Mesothelial cell of epicardium (in vitro differentiated cells): ENCODE measurements at places on chromosomes 16 and 17. TPM values are rescaled to one million over a fixed set of nuclear protein-coding genes. Genes with fewer than 3 reads are reported as not detected.

GRCh38 chr16:58530179-58530578 lies 14.9 kb downstream of the SETD6 start:
- H3K27ac ChIP-seq = no peak overlapping the region
- no peak overlapping the region for H3K4me3 ChIP-seq
- no peak for DNase-seq
- H3K27me3 ChIP-seq = no peaks in the 10 kb centered on the region
- H3K36me3 ChIP-seq = peaks cover 50% of the 10 kb centered on the region

GRCh38 chr17:17818088-17818526 lies 18.7 kb downstream of the SREBF1 start:
- H3K27me3 ChIP-seq = no peaks in the 10 kb centered on the region
- no peak overlapping the region for H3K4me3 ChIP-seq
- peaks cover 29% of the 10 kb centered on the region for H3K4me1 ChIP-seq
- no peak overlapping the region for H3K27ac ChIP-seq

DNA sequence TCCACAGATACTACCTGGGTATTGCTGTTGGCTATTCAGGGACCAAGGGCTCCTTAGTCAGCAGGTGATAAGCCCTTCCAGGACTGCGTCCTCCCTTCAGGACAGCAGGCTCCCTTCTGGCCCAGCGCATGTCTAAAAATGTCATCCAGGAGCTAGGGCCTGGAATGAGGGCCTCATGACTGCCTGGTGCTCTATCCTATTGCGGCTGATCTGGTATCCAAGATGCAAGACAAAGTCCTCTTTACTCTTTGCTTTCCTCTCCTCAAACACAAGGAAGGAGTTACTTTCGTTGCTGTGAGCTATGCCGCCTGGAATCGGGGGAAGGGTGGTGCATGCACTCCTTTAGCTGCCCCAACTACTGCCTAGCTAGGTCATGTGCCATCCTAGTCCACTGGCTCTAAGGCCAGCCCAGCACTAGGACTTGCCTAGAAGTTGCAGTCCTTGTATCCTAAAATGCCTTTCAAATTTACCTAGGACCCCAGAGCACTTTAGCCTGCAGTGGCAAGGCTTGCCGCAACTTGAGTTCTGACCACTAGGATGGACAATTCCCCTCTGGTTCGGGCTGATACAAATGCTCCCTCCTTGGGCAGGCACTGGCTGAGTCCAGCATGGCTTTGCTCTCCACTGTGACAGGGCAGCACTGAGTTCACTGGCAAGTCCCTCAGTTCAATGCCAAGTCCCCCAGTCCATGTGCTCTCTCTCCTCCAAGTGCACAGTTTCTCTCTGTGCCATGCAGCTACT lies 10.1 kb upstream of the TMEM219 start:
- no peak overlapping the region for H3K27ac ChIP-seq
- no peaks in the 10 kb centered on the region for H3K4me1 ChIP-seq
- no peaks in the 10 kb centered on the region for H3K36me3 ChIP-seq
- no peaks in the 10 kb centered on the region for H3K27me3 ChIP-seq
- DNase-seq = no peak

The KREMEN2 gene
- total RNA-seq = 27.3 to 30.5 TPM (median 29.1 TPM) in 3 replicates

The CIITA gene
- total RNA-seq = 0.20 TPM in 2 of 3 replicates, not detected in the other

DNA sequence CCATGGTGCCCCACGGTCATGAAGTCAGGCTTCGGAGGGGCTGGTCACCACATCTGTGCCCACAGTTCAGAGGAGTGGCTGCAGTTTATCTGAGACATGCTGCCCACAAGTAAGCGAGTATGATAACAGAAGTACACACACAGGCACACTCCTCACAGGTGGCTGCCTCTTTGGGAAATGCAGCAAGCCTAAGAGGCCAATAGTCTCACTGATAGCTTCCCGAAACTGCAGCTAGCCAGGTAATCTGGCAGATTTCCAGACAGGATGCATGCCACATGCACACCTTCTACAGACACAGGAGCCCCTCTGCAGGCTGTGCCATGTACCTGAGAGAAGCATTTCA lies 12.6 kb upstream of the GFOD2 start:
- H3K4me3 ChIP-seq = no peak overlapping the region
- H3K27ac ChIP-seq = no peak overlapping the region
- peaks cover 11% of the 10 kb centered on the region for H3K36me3 ChIP-seq
- no peaks in the 10 kb centered on the region for H3K27me3 ChIP-seq
- H3K4me1 ChIP-seq = no peaks in the 10 kb centered on the region
- DNase-seq = no peak

DNA sequence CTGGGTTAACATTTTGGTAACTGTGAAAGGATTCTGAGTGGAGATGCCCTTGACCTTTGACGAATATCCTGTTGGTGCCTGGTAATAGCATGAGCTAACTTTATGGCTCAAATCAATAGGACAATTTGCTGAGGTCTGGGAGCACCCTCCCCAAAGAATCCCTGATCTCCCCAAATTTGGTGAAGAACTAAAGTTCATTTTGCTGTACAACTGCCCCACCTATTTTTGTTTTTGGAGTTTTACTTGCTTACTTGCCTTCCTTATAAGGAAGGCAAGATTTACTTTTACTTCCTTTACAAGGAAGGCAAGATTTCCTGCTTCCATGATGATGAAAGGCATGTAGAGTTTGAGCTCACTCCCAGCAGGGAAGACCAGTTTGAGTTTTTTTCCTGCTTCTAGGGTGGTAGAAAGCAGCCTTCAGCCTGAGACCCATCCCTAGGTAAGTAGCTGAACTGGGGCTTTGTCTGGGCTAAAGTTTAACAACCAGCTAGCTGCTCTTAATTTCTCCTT lies 2.8 kb downstream of the KRTAP4-9 start:
- H3K4me1 ChIP-seq = peaks cover 17% of the 10 kb centered on the region
- DNase-seq = no peak
- H3K27me3 ChIP-seq = no peaks in the 10 kb centered on the region
- H3K36me3 ChIP-seq = peaks cover 2% of the 10 kb centered on the region
- H3K4me3 ChIP-seq = no peak overlapping the region

DNA sequence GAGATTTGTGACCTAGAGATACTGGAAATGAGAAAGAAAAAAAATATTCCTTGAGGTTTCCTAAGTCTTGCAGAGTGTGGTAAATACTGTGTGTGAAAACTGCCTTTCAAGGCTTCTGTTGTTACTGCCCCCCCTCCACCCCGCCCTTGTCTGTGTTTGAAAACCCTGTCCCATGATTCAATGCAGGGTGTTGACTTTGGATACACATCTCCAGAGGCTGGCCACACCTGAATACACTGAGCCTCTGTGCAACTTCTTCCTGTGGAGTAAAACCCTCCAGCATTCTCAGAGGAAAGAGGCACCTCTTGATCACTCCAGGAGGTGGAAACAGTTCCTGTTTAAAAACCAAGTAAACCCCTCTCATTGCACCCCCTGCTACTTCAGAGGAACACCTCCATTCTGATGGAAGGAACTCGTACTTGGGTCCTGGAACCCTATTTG lies 123.0 kb upstream of the CACNG5 start:
- H3K4me3 ChIP-seq = no peak overlapping the region
- no peaks in the 10 kb centered on the region for H3K36me3 ChIP-seq
- H3K27me3 ChIP-seq = no peaks in the 10 kb centered on the region
- no peak overlapping the region for H3K27ac ChIP-seq
- no peak for DNase-seq
- H3K4me1 ChIP-seq = peaks cover 15% of the 10 kb centered on the region

DNA sequence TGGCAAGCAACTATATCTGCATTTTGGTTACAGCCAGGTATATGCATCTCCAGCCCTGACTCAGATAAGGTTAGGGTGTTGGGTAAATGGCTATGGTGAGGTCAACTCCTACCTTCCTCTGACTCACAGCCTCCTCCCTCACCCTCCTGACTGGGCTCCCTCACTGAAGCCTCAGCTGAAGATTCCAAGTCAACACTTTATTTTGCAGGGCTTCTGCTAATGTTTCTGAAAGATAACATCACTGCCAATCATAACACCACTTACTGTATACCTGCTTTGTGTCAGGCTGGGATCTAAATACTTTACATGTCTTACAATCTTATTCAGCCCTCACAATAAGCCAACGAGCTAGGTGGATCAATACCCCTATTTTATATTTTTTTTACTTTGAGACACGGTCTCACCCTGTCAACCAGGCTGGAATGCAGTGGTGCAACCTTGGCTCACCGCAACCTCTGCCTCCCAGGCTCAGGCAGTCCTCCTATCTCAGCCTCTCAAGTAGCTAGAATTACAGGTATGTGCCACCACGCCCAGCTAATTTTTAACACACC lies 47.8 kb upstream of the GCSH start:
- H3K36me3 ChIP-seq = no peaks in the 10 kb centered on the region
- peaks cover 2% of the 10 kb centered on the region for H3K4me1 ChIP-seq
- H3K4me3 ChIP-seq = no peak overlapping the region
- no peak for DNase-seq

The EPOP gene
- total RNA-seq = 3.7 to 4.0 TPM (median 3.8 TPM) in 3 replicates

GRCh38 chr17:67484261-67484660 lies 107.2 kb downstream of the PITPNC1 start:
- H3K36me3 ChIP-seq = no peaks in the 10 kb centered on the region
- no peaks in the 10 kb centered on the region for H3K27me3 ChIP-seq
- H3K4me3 ChIP-seq = no peak overlapping the region

GRCh38 chr17:73232587-73233373 lies 28.9 kb downstream of the CPSF4L start:
- DNase-seq = no peak
- no peaks in the 10 kb centered on the region for H3K27me3 ChIP-seq
- H3K27ac ChIP-seq = peak overlapping the region; percentile 98
- peaks cover 45% of the 10 kb centered on the region for H3K4me1 ChIP-seq
- H3K36me3 ChIP-seq = peaks cover 12% of the 10 kb centered on the region

DNA sequence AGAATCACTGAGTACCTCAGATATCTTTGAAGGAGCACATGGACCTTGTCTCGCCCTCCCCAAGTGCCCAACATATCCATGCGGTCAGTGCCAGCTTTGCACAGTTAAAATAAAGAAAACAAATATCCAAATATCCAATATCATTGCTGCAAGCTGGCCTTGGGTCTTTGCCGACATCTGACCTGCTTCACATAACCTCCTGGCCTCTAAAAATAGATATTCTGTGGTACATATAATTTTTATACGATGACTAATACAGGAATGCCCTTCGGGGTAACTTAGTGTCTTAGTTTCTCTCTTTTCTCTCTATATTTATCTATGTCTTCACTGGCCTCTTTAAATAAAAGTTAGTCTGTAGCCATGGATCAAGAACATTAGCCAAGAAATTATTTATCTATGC lies 67.8 kb downstream of the MAF start:
- peaks cover 2% of the 10 kb centered on the region for H3K27me3 ChIP-seq
- DNase-seq = no peak
- H3K27ac ChIP-seq = no peak overlapping the region
- no peak overlapping the region for H3K4me3 ChIP-seq

GRCh38 chr17:80754846-80755245 lies 210.2 kb downstream of the RPTOR start:
- no peak overlapping the region for H3K4me3 ChIP-seq
- H3K4me1 ChIP-seq = peaks cover 33% of the 10 kb centered on the region
- no peak for DNase-seq
- peaks cover 18% of the 10 kb centered on the region for H3K36me3 ChIP-seq
- no peaks in the 10 kb centered on the region for H3K27me3 ChIP-seq

DNA sequence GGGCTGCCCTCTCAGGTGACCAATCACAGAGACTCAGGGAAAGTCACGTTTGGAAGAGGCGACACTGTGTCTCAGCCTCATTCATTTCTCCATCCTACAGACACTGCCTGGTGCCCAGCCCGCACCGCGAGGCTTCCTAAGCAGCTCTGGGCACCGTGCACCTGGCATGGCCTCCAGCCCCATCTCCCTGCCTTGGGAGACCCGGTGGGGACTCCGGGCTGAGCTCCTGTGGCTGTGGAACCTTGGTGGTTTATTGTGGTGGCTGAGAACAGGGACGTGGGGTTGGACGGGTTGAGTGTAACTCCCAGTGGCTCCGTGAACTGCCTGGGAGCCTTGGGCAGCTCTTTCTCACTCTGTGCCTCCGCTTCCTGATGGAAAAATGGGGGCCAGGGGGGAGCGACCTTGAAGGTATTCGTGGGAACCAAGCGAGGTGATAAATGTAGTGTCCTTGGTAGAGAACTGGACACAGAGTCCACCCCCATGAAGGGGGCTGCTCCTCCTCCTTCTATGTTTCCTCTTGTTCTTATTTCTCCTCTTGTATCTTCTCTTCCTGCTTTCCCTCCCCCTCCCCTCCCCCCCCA lies 215.4 kb downstream of the SEC14L1 start:
- no peaks in the 10 kb centered on the region for H3K36me3 ChIP-seq
- peak overlapping the region; percentile 85 for H3K27ac ChIP-seq
- H3K4me3 ChIP-seq = no peak overlapping the region
- DNase-seq = no peak
- H3K27me3 ChIP-seq = no peaks in the 10 kb centered on the region

GRCh38 chr16:72997141-72997542 lies 50.8 kb downstream of the ZFHX3 start:
- H3K4me3 ChIP-seq = no peak overlapping the region
- H3K27me3 ChIP-seq = no peaks in the 10 kb centered on the region
- H3K36me3 ChIP-seq = peaks cover 10% of the 10 kb centered on the region
- H3K4me1 ChIP-seq = peaks cover 69% of the 10 kb centered on the region
- H3K27ac ChIP-seq = peak overlapping the region; percentile 74
- DNase-seq = no peak

- DNase-seq = peak; percentile 84
- peaks cover 26% of the 10 kb centered on the region for H3K4me1 ChIP-seq
- no peaks in the 10 kb centered on the region for H3K27me3 ChIP-seq
- peak overlapping the region; percentile 55 for H3K4me3 ChIP-seq
Measured at GRCh38 chr16:87945351-87946042, 5.7 kb upstream of the BANP start.

The NEUROD2 gene
- total RNA-seq = 0.09 TPM in 1 of 3 replicates, not detected in the others

DNA sequence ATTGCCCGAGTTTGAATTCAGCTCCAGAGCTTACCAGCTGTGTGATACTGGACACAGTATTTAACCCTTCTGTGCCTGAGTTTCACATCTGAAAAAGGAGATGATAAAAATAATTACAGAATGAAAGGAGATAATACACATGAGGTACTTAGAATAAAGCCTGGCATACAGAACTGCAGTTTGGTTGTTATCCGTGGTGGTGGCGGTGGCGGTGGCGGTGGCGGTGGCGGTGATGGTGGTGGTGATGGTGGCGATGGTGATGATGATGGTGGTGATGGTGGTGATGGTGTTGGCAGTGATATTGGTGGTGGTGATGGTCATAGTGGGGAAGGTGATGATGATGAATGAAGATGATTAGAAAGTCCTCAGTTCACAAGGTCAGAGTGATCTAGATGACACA lies 57.2 kb downstream of the ABCC1 start:
- no peaks in the 10 kb centered on the region for H3K27me3 ChIP-seq
- no peak overlapping the region for H3K27ac ChIP-seq
- H3K36me3 ChIP-seq = peaks cover 20% of the 10 kb centered on the region
- peaks cover 6% of the 10 kb centered on the region for H3K4me1 ChIP-seq

DNA sequence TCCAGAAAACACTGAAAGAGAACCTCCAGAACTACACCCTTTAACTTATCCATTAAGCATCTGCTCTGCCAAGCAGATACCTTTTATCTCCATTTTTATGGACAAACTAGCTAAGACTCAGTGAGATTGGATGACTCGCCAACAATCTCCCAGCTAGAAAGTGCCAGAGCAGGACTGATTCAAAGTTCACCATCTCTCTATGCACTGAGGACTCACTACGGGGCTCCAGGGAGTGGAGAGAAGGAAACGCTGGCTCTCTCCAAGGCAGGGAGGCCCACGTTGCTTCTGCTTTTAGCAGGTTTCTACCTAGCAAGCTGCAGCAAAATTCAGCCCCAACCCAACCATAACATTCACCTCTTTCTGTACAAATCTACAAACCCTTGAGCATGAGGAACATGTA lies 52.8 kb upstream of the ARHGAP44 start:
- no peak for DNase-seq
- H3K27ac ChIP-seq = peak overlapping the region; percentile 82
- no peaks in the 10 kb centered on the region for H3K36me3 ChIP-seq
